Adrenal gland (tissue), 19 donors: ENCODE measurements at places on chromosomes 3 and 15. TPM values are rescaled to one million over a fixed set of nuclear protein-coding genes. Genes with fewer than 3 reads are reported as not detected.

The PLSCR5 gene
- not detected for total RNA-seq

The GCNT3 gene
- 3.2 TPM for total RNA-seq

The TNFSF10 gene
- total RNA-seq: 15.3 TPM

The PPP4R2 gene
- 88.2 TPM for total RNA-seq

The GATM gene
- total RNA-seq: 73.2 TPM

The ZNF502 gene
- total RNA-seq: 4.8 TPM

The SUSD5 gene
- total RNA-seq: 2.0 TPM
